Mucosa of descending colon (tissue), 3 donors: ENCODE measurements at places on chromosomes 2 and 18.

GRCh38 chr2:28663359-28663758 is 88.3 kb upstream of the PPP1CB start:
- no peak for DNase-seq

DNA sequence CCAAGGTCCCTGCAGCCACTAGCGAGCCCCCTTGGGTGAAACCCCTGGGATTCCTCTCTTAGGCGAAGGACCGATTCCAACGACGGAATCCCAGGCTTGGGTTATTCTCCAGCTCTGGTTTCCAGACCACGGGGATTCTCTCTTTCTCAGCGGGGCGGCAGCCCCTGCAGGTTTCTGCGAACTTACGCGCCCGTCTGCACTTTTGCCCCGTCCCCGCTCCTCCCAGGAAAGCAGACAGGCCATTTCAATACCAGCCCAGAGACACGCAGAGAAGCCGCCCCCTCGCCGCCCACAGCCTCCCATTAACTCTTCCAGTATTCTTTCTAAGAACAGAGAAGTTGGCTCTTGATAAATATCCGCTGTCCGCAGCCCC is 1.2 kb downstream of the CBLN2 start:
- DNase-seq: no peak

GRCh38 chr2:144441711-144442141 is 78.2 kb downstream of the ZEB2 start:
- DNase-seq: no peak

- DNase-seq: no peak
These were observed 288.4 kb downstream of the SOX11 start for GRCh38 chr2:5980450-5981190.
